ENCODE measurements at places on chromosomes 11 and 22.

DNA sequence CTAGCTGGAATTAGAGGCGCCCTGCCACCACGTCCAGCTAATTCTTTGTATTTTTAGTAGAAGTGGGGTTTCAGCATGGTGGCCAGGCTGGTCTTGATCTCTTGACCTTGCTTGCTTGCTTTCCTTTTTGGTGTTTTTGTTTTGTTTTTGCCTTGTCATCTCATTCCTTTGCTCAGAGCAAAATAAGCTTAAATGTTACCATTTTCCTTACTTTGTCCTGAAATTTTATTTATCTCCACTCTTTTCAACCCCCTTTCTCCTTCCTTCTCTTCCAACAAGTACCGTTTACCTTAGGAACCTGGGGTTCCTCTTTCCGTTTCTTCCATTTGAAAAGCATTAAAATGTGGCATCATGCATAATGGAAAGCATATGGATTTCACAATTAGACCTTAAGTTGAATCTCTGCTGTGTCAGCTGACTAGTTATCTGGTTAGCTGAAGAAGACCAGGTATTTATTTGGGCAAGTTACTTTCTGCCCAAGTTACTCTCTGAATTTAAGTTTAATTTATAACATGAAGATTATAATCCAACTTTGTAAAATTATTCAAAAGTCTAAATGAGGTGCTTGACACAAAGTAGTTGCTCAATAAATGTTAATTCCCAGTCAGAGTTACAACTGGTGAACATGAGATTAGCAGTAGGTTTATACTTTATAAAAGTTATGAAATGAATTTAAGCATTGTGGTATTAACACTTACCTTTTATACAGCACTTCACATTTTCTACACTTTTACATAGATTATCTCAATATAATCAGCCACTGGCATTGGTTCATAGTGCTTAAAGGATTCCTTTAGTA is 69.7 kb downstream of the PRMT3 start:
- DNase-seq, result no peak

DNA sequence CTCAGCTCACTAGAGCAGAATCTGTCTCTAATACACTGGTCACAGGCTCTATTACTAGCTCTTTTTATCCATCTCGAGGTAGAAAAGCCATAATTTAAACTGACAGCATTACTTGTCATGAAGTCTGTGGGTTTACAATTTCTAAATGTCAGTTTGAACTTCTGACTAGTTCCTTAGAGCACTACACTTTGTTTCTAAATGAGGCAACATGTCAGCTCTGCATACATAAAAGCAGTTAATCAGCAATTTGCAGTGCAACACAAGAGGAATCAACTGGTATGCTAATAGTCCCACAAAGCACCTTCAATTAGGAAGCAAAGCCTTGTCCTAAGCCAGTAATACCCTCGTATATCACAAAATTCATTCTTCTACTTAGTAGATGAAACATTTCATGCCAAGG is 321.3 kb downstream of the TTC28 start:
- DNase-seq, result no peak

- no peak for DNase-seq
Observed at GRCh38 chr11:124788521-124788920, 11.7 kb downstream of the MSANTD2 start.

GRCh38 chr11:86606270-86606835 is 66.1 kb downstream of the ME3 start:
- DNase-seq, result no peak

DNA sequence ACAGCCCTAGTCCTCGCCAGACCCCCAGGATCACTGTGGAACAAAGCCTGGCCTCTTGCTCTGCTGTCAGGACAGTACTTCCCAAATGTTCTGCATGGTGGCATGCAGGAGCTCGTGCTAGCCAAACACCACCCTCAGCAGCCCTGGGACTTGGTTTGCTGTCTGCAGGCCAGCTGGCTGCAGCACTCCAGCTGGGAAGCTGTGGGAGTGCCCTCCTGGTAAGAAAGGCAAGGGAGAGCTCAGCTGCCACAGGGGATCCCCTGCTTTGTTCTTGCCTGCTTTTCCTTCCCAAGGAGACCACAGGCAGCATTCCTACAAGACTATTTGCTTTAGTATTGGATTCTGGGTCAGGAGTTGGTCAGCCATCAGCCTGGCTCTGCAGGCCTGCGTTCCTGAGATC is 27.9 kb downstream of the TCIRG1 start:
- DNase-seq, result no peak

DNA sequence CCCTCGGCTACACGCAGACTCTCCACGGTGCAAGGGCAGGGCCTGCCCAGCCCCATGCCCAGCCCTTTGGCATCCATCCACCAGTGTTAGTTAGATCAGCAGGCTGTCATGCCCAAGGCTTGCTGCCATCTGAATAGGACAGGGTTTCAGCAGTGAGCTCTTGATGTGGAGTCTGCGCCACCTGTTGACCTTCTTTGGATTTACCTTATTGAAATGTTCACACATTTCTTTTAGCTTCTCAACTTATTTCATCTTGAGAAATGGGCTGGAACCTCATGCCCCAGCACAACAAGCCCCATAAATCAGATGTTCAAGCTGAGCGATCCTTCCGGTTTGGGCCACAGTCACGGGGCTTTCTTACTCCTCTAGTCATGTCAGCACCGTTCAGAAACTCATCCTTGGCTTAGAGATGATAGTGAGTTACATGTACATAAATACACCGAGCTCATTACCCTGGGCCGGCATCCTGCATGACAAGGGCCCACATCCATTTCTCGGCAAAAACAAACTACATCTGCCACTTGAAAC is 61.7 kb downstream of the PARVB start:
- no peak for DNase-seq

- no peak for DNase-seq
Observed at GRCh38 chr11:76553554-76554476, 109.0 kb downstream of the EMSY start.

GRCh38 chr22:35440129-35440528 is 40.2 kb downstream of the MCM5 start:
- no peak for DNase-seq

DNA sequence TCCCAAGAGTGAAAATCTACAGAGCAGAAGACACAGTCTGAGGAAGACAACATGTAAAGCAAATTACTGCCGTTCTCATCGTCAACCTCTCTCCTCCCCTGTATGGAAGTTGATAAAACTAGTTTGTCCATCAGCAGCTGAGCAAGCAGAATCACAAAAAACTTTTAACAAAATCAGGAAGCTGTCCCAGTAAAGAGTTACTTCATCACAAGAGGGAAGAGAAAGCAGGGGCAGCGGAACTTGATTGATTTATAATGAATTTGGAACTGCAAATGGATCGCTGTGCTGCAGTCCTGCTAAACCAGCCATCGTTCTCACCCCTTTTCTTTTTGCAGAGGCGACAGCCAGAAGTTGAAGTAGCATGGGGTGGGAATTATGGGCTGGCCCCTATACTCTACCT is 13.7 kb upstream of the UCP3 start:
- DNase-seq, result no peak

- DNase-seq, result no peak
Observed at GRCh38 chr11:34075178-34075820, 23.8 kb downstream of the CAPRIN1 start.

DNA sequence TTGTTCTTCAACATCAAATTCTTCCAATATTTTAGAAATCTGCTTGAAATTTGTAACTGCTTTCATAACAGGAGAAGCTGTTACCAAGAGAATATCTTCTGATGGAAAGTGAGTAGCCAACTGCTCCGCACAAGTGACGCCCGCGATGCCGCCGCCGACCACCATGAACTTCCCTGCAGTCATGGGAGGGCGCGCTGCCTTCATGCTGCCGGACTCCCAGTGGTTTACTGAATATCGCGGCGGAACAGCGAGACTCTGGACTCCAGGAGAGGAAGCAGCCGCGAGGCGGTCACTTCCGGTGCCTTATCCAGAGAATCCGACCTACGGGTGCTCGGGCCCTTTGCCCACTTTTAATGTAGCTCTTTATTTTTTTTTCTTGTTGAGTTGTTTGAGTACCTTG is 190.6 kb downstream of the GUCY1A2 start:
- DNase-seq, result no peak
